ENCODE measurements at places on chromosomes 7 and 10. TPM values are rescaled to one million over a fixed set of nuclear protein-coding genes. Genes with fewer than 3 reads are reported as not detected.

DNA sequence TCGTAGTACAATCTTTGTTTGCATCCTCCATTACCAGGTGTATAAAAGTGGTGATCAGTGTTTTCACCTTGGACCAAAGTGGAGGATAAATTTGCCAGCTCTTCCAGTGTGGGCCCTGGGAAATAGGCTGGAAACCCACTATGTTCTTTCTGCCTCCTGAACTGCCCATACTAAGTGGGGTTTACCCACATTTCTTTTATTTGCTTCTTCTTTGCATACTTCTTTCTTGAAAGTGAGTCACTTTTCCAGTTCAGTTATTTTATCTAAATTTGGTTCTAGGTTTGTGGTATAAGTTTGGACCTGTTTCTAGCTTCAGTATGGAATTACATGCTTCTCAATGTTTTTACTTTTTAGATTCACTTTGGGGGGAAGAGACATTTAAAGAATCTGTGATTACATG, 126.2 kb upstream of the ACBD5 start:
- H3K27ac ChIP-seq = no peak overlapping the region
- no peaks in the 10 kb centered on the region for H3K27me3 ChIP-seq
- H3K4me1 ChIP-seq = no peaks in the 10 kb centered on the region
- no peak overlapping the region for H3K4me3 ChIP-seq
- no peak for DNase-seq
- no peaks in the 10 kb centered on the region for H3K36me3 ChIP-seq

DNA sequence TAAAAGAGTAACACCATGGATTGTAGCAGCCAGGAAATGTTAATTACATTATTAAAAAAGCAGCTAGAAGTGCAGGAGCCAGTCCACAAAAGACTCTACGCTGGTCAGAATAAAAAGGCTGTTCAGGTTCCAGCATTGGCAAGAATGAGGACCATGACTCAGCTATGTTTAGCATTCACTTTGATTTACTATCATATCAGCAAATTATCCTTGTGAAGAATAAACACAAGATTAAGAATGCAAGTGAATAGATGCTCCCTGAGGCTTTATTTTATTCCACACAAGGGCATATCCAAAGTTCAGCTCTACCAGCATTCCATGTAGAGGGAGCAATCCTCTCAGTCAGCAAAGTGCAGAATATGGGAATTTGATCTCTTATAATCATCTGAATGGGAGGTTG, 13.6 kb downstream of the DGKB start:
- H3K36me3 ChIP-seq = no peaks in the 10 kb centered on the region
- DNase-seq = no peak
- H3K27ac ChIP-seq = no peak overlapping the region
- no peak overlapping the region for H3K4me3 ChIP-seq
- H3K27me3 ChIP-seq = no peaks in the 10 kb centered on the region

- no peaks in the 10 kb centered on the region for H3K27me3 ChIP-seq
- no peak overlapping the region for H3K4me3 ChIP-seq
- H3K36me3 ChIP-seq = no peaks in the 10 kb centered on the region
- peaks cover 8% of the 10 kb centered on the region for H3K4me1 ChIP-seq
Observed at GRCh38 chr7:128794020-128794419, 2.3 kb downstream of the CCDC136 start.

- DNase-seq = no peak
- peaks cover 50% of the 10 kb centered on the region for H3K4me1 ChIP-seq
- no peak overlapping the region for H3K27ac ChIP-seq
- no peak overlapping the region for H3K4me3 ChIP-seq
Observed at GRCh38 chr10:86360657-86361056, 5.9 kb downstream of the GRID1 start.

Gene HOXA4
- total RNA-seq = 2.1 TPM

Data from thyroid gland (tissue), 4 donors.